ENCODE measurements at places on chromosomes 5 and 9.

DNA sequence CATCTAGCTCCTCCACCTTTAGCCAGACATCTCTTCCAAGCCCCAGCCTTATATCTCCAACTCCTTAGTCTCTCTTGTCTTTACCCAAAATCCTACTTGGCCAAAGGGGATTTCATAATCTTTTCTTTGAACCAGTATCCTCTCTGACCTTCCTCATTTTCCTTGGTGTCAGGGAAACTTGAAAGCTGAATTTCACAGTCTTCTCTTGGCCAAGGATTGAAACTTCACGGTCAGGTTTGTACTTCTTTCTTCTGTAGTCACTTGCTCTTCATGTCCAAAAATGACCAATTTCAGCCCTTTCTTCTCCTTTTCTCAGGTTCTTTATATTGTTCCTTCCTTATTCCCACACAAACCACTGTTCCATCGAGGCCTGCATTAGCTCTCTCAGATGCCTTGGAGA is 473.7 kb upstream of the KLF4 start:
- no peaks in the 10 kb centered on the region for H3K27me3 ChIP-seq
- no peak overlapping the region for H3K27ac ChIP-seq
- no peaks in the 10 kb centered on the region for H3K36me3 ChIP-seq
- no peak for DNase-seq
- no peak overlapping the region for H3K4me3 ChIP-seq

DNA sequence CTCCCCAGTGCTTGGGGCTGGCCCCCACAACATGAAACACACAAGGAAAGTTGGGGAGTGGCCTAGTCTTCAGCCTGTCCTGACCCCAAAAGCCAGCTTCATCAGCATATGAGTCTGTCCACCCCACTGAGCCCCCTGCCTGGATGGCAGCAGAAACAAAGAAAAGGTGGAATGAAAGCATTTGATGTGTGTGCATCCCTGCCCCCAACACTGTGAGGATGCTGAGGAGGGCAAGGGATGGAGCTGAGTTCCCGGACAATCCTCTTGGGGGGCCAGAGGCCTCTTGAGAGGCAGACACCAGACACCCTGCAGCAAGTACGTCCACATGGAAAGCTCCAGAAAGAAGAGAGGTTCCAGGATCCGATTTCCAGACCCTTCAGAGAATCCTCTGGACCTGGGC is 113.5 kb upstream of the PPP1R26 start:
- H3K4me3 ChIP-seq = no peak overlapping the region
- H3K27ac ChIP-seq = no peak overlapping the region
- H3K4me1 ChIP-seq = no peaks in the 10 kb centered on the region
- H3K27me3 ChIP-seq = no peaks in the 10 kb centered on the region

DNA sequence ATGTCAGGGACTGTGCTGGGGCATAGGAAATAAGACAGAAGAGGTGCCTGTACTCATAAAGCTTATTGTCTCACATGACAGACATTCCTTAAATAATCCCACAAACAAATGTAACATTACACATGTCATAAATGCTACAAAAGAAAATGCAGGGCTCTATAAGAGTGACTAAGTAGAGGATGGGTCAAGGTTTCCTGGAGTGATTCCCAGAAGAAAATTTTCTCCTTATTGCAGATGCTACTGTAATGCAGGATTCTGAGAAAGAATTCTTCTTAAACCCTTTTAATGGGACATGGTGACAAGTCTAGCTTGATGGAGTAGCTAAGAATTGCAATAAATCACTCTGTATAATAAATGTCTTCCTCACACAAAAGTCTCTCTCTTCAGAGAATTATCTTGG is 55.7 kb downstream of the SH3TC2 start:
- no peaks in the 10 kb centered on the region for H3K36me3 ChIP-seq
- no peak overlapping the region for H3K4me3 ChIP-seq
- no peaks in the 10 kb centered on the region for H3K4me1 ChIP-seq
- DNase-seq = no peak

GRCh38 chr5:8034852-8035251 is 165.9 kb downstream of the MTRR start:
- no peak for DNase-seq
- H3K4me3 ChIP-seq = no peak overlapping the region
- peaks cover 5% of the 10 kb centered on the region for H3K27me3 ChIP-seq
- no peak overlapping the region for H3K27ac ChIP-seq
- H3K4me1 ChIP-seq = no peaks in the 10 kb centered on the region

- no peak overlapping the region for H3K27ac ChIP-seq
- DNase-seq = no peak
- H3K4me3 ChIP-seq = no peak overlapping the region
- no peaks in the 10 kb centered on the region for H3K27me3 ChIP-seq
- H3K36me3 ChIP-seq = no peaks in the 10 kb centered on the region
Measured at GRCh38 chr9:27963836-27964235, 390.6 kb upstream of the C9orf72 start.

- H3K4me1 ChIP-seq = peaks cover 4% of the 10 kb centered on the region
- H3K27me3 ChIP-seq = peaks cover 37% of the 10 kb centered on the region
- H3K36me3 ChIP-seq = no peaks in the 10 kb centered on the region
- no peak overlapping the region for H3K27ac ChIP-seq
Measured at GRCh38 chr5:169303119-169303515, 2.2 kb upstream of the SLIT3 start.

DNA sequence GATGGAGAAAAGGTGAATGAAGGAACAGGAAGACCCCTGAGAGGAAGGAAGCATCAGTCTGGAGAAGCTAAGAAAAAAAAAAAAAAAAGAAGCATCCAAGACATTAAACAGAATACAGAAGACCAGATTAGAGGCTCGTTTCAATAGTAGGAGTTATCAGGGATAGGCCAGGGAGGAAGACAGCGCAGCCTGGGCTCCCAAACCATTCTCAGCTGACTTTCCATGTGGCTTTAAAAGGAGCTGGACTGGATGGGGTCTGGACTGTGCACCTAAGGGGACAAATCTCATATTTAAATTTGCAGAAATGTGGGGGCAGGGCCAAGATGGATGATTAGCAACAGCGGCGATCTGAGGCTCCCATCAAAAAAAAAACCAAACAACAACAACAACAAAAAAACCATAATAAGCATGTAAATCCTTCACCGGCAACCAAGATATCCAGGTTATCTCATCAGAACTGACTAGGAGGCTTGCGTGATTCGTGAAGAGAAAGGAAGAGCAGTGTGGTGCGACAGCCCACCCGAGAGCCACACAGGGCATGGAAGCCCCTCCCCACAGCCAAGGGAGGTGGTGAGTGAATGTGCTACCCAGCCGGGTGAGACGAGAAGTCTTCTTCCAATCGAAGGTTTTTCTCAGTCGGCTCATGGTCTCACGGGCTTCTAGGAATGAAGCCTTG is 114.9 kb upstream of the ADAMTS16 start:
- no peaks in the 10 kb centered on the region for H3K27me3 ChIP-seq
- H3K36me3 ChIP-seq = no peaks in the 10 kb centered on the region
- H3K4me3 ChIP-seq = no peak overlapping the region
- no peak for DNase-seq
